ENCODE measurements at places on chromosomes 7 and 10. TPM values are rescaled to one million over a fixed set of nuclear protein-coding genes. Genes with fewer than 3 reads are reported as not detected.

- DNase-seq: no peak
Observed at GRCh38 chr10:101226491-101227428, 2.5 kb downstream of the LBX1 start.

DNA sequence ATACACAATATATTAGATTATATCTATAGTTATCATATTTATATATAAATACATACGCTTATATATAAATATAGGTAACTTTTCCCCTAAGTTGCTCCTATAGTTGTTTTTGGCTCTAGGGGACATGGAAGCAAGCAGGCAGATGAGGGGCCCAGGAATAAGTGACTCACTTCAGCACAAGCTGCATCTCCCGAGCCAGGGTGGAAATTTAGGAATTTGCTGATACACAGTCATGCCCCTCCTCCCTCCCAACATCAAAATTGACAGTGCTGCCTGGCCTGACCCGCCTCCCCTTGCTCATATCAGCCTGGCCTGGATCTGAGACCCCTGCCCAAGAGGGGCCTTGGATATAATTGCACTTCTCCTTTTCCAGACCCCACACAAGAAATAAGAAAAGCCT, 33.8 kb downstream of the MKI67 start:
- no peak for DNase-seq

DNA sequence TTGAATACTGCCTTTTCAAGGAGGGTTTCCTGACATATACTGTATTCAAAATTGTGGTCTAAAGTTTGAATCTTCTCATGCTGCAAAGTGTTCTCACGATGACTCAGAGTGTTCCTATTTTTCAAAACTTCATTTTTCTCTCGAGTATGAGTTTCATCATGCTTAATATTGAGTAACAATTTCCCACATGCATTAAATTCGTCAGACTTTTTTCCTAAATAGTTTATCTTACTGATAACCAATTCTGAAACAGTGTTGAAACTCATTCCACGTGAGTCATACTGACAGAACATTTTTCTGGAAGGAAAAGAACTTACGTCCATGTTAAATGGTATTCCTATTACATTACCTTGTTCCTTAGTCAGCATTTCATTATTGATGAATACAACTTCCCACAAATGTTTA, 44.1 kb downstream of the ZNF33B start:
- no peak for DNase-seq

- DNase-seq: no peak
Observed at GRCh38 chr7:157013602-157014549, 3.4 kb upstream of the MNX1 start.

DNA sequence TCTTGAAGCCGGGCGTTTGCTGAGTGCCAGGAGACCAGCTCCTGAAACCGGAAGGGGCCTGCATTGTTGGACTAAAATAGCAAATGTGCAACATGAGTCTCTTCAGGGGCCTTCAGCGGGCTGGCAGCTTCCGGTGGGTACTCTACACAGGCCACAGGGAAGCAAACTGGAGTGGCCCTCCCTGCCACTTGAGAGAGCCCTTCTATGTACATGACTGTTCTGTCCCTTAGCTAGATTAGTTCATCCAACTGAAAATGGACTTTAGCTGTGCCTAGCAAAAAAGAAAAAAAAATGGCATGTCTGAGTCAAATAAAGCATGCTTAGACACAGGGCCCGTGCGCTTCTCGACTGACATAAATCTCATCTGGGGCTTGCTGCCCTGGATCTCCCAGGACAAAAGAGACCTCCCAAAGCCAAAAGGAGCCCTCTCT, 115.3 kb upstream of the TCF7L2 start:
- DNase-seq: no peak

GRCh38 chr10:86793696-86794095, 37.3 kb downstream of the BMPR1A start:
- DNase-seq: no peak

- DNase-seq: no peak
Observed at GRCh38 chr7:88396295-88396947, 89.7 kb upstream of the STEAP4 start.

- DNase-seq: no peak
Observed at GRCh38 chr7:154684666-154685563, 318.0 kb downstream of the PAXIP1 start.

- DNase-seq: no peak
Observed at GRCh38 chr7:148729984-148730733, 31.5 kb downstream of the CUL1 start.

DNA sequence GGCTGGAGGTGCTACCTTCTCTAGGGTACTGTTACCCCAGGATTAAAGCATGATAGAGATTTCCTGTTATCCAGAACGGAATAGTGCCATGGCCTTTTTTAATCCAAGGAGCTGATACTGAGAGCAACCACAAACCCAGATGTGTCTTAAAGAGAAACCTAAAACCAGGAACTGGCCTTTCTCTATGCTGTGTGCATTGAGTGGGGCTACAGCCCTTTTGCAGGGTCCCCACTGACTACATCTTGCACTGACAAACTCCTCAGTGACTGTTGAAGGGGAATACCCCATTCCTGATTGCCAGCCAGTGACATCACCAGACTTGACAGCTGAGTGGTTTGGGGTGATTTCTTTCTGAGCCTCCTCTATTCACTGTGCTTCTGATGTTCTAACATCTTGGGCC, 81.9 kb upstream of the CAPZA2 start:
- DNase-seq: no peak

GRCh38 chr7:11082121-11082520, 108.4 kb downstream of the PHF14 start:
- no peak for DNase-seq

DNA sequence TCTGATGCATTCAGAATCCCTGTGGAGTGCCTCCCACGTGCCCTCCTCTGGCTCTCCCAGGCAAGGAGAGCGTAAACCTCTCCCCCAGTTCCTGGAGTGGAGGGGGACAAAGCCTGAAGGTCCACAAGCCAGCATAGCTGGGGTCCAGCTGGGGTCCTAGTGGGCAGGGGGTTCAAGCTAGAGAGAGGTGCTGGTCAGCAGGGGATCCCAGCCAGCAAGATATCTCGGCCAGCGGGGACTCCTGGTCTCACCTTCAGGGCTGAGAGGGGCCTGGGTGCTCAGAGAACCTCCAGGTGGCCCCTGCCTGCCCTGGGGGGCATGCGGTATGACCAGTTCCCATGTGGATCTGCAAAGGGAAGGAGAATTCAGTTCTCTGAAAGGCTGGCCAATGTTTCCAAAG, 413.7 kb downstream of the TCERG1L start:
- DNase-seq: no peak

- no peak for DNase-seq
Observed at GRCh38 chr7:50329775-50330174, 25.3 kb downstream of the IKZF1 start.

DNA sequence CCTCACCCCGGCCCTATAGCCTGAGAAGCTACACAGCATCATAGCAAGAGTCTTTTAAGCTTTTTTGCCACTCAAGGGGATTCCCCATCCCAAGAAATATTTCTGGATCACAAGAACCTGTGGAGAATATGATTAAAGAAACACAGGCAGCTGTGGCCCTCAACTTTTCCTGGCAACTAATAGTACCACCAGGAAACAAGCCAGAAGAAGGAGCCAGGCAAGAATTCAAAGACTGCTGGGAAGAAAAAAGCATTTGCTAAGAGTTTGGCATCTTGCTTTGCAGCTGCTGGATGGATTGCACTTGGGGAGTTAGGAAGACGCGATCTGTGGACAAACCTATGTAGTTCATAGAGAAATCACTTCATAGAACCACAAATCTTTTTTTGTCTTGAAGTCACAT, 437.8 kb downstream of the PLXDC2 start:
- DNase-seq: no peak

GRCh38 chr7:7220821-7221220, 38.5 kb downstream of the C1GALT1 start:
- DNase-seq: no peak

GRCh38 chr10:68826764-68827591, at the start of gene STOX1:
STOX1 (plus strand) TSS chr10:68827531; CDS start chr10:68827624, 93 bp downstream.
- no peak for DNase-seq

Gene ACTL6B
- not detected for total RNA-seq

Gene RAPGEF5
- 8.3 TPM for total RNA-seq

Gene TMEM178B
- total RNA-seq: 8.6 TPM

Gene NUTM2B
- not detected for total RNA-seq

Gene PHYHIPL
- not detected for total RNA-seq

All from epithelial cell of proximal tubule (primary cell).